NCI-H1417 (cell line): ENCODE measurements at places on chromosomes 12 and 14.

DNA sequence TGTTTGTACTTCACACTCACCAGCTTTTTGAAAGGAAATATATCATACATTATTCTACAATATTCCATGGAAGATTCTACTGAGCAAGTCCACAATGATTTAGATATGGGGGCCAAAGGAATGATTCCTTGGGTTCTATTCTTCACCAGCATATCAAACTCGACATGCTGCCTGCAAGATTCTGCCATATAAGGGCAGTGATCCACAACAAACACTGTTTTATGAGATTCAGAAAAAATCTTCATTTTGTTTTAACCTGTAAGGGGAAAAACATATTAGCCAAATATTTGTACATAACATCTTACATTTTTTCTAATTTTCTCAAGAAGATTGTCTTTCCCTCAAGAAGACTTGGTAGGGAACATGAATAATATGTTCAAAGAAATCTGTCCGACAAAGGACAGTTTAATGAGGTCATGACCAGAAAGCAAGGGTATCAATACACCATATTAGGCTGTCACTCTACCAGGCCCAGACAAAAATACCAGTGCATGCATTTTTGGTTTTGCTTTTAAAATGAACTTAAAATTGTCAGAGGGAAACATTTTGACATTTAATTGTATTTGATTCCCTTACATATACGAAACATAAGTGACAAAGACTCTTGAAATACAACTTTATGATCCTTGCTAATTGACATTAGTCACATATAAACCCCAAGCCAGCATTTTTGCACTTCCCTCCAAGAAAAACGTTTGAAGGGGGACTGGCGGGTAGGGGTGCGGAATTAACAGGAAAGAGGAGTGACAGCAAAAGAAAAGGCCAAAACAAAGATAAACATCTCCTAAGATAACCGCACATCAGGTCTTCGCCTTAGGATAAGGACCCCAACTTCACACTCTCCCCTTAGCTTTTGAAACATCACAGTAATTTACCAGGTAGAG is 980 bp downstream of the INTS13 start:
- DNase-seq: peak; percentile 42

GRCh38 chr12:102990419-102990818 is 32.9 kb downstream of the ASCL1 start:
- DNase-seq: no peak

DNA sequence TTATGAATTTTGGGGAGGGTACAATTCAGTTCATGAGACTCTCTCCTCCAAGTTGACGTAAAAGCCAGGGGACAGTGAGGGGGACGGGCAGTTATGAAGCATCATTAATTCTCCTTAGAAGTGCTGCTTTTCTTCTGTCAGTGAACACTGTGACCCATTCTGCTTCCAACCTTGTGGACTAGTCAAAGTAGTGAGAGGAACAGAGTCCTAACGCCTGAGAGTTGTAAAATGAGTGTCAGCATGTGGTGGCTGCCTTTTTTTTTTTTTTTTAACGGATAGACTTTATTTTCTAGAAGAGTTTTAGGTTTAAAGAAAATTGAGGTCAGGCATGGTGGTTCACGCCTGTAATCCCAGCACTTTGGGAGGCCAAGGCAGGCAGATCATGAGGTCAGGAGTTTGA is 15.5 kb downstream of the RESF1 start:
- DNase-seq: no peak

- DNase-seq: no peak
Observed at GRCh38 chr12:11798856-11799501, 149.5 kb downstream of the ETV6 start.

DNA sequence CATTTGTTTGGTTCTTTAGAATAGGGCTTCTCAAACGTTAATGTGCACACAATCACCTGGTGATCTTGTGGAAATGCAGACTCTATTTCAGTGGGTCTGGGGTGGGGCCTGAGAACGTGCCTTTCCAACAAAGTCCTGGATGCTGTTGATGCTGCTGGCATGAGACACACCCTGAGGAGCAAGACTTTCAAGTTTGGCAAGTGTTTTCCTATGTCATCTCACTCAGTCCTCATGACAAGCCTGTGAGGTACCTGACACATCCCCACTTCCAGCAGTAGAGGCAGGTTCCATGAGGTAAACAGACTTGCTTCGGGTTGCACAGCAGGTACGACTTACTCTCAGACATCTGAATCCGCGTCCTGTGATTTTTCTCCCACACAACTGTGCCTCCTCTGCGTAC is 147.1 kb downstream of the MYRFL start:
- DNase-seq: no peak

DNA sequence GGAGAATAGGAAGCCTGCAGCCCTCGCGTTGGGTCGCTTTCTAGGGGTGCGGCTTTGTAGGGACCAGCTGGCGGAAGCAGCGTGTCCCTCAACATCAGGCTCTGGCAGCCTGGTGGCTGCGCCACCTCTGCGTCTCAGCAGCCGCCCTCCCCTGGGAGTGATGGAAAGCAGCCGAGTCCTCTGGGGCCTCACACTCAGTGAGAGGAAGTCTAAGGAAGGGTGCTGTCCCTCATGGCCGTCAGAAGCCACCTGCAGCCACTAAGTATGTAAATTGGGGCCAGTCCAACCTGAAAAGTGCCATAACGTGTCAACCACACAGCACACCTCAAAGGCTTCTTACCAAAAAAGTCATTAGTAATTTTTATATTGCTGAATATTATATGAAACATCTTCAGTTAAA is 80.3 kb downstream of the WDR20 start:
- DNase-seq: no peak

DNA sequence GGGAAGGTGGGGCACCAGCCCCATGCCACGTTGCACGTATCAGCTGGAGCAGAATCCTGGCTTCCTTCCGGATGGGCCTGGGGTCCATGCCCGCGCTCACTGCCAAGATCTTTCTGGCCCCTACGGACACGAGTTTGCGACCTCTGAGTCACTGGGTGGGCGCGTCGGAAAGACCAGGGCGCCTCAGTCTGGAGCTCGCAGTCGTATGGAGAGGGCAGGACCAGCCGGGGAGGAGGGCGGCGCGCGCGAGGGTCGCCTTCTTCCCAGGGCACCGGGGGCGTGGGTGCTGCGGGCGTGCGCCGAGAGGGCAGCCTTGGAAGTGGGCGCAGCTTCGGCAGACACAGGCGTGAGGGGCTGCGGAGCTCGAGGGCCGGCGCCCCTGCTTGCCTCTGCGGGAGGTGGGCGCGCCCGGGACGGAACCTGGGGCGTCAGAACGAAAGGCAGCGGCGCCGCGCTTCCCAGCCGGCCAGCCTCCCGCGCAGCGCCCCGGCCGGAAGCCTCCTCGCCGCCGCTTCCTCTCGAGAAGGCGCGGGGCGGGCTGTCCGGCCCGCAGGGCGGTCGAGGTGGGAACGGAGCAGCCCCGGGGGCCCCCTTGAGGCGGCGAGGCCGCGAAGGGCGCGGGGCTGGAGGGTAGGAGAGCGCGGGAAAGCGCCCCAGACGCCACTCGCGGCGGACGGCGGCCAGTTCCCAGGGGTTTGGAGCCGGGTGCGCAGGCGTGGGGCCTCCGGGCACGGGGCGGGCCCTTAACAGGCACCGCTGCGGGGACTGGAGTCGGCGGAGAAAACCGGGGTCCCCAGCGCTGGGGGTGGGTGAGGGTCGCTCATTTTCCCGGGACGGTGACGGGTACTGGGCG is at the start of gene ARL6IP4:
Gene ARL6IP4, plus strand, starts transcription at position 499 of the 853 bp plus-strand sequence. CDS start 459 bp downstream, outside the sequence.
- DNase-seq: peak; percentile 91

DNA sequence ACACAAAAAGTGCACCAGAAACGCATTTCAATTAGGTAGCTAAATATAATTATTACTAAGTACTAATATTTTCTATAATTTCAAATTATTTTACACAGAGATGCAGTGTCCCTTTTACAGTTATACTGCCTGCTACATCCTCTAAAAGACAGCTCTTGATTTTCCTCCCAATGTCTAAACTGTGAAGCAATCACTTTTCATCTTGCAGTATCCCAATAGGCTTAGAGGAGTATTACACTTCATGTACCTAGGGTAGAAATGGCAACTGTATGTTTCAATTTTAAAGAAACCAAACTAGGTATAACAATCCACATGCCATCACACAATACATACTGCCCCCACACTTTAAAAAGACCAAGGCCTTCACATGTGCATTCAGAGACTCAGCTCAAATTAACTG is 7.3 kb downstream of the RSRC2 start:
- no peak for DNase-seq

- DNase-seq: peak; percentile 31
Observed at GRCh38 chr14:103108749-103109207, 14.3 kb downstream of the EXOC3L4 start.

DNA sequence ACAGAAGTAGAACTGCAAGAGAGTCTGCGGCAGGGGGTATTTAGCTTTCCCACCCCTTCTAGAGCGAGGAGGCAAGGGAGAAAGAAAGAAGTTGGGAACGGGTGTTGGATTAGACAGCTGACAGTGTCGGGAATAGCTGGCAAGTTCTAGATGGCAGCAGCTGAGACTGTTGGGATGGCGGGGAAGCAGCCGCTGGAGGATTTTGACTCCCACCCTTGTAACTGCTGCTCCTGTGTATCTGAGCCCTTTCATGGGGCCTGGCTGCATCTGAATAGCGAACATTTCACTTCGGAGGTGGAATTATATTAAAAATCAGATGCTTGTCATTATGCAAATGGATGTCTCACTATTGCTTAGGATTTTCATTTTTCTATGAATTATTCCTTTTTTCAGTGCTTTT is 104.6 kb downstream of the AACS start:
- DNase-seq: no peak

DNA sequence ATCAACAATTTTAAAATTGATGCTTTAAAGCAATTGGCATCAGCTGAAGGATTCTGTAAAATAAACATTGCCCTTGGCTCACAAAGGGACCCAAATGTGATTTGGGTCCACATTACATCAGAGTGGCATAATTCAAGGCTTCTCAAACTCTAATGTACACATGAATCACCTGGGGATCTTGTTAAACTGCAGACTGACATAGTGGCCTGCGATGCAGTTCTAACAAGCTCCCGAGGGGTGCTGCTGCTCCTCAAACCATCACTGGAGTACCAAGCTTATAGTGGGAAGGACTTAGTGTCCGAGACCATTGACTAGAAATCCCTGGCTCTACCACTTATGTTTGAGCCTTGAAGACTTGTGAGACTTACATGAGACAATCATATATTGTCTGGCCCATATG is 31.8 kb upstream of the DNM1L start:
- DNase-seq: no peak
